ENCODE measurements at places on chromosomes 4 and X.

DNA sequence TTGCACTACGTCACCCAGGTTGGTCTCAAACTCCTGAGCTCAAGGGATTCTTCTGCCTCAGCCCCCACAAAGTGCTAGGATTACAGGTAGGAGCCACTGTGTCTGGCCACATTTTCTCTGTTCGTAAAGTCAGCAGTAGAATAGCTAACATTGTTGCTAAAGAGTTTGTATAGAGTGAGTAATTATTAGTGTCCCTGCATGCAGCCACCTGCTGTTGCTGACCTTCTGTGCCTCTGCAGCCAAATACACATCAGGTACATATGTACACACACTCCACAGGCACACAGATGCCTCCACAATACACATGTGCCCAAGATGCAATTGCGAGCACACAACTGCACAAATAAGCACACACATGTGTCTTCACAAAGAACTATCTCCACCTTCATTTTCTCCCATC is 10.9 kb downstream of the DRD5 start:
- DNase-seq, result no peak

DNA sequence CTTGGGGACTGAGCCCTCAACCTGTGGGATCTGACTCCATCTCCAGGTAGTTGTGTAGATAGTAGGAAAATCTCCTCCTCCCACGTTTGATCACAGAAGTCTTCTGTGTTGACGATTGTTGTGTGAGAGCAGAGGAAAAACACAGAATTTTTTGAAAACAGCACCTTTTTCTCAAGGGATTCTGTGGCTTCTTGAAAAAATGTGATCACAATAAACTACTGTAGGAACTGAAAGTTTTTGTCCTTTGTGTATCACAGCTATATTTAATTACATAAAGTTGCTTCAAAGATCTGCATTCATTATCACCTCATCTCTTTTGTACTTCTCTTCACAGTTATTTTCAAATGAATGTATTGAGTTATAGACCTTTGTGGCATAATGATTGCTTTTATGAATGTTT is 85.1 kb downstream of the AFF1 start:
- no peak for DNase-seq

GRCh38 chrX:150499240-150499639 is 69.2 kb upstream of the MTM1 start:
- DNase-seq, result no peak

- DNase-seq, result no peak
Measured at GRCh38 chrX:154457491-154458115, 478 bp upstream of the PLXNA3 start.

GRCh38 chr4:176563591-176563990 is 229.1 kb downstream of the VEGFC start:
- DNase-seq, result no peak

DNA sequence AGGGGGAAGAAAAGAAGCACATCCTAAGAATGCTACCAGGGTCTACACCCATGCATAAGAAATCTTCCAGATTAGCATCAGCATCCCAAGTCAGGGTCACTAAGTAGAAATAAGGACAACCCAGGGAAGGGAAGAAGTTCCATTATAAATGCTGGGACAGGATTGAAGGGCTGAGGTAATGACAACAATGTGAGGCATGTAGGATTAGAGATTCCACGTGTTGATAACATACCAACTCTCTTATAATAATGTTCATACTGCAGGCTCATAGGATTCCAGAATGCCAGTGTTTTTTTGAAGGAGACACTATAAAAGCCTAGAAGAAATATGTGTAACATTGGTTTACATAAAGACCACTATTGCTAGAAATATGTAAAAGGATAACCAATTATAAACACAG is 201.2 kb downstream of the MID1IP1 start:
- no peak for DNase-seq

- no peak for DNase-seq
Measured at GRCh38 chrX:36573720-36574119, 434.4 kb upstream of the FAM47C start.

GRCh38 chr4:184453365-184454160 is 20.8 kb downstream of the IRF2 start:
- DNase-seq, result no peak

GRCh38 chr4:2417226-2417764 is 1.1 kb downstream of the ZFYVE28 start:
- DNase-seq, result no peak

GRCh38 chr4:152176627-152177214 is 359.2 kb downstream of the FBXW7 start:
- DNase-seq, result no peak

DNA sequence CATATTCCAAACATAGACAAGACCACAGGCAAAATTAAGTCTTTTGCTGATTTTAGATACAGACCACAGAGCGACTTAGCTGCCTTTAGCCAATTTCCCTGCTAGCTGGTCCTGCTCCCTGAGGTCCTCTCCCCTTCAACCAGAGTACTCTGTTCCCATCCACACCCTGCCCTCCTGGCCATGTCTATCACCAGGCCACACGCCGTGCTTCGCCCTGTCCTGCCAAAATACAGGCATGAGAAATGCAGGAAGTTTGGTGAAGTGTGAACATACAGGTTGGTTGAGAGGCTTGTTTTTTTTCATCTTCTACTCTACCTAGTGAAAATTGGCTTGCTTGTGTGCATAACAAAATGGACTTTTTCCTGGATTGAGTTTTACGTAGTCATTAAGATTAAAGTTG is 226.2 kb upstream of the TENM3 start:
- DNase-seq, result no peak

GRCh38 chr4:14375816-14376215 is 626.5 kb upstream of the CPEB2 start:
- no peak for DNase-seq

- DNase-seq, result no peak
Measured at GRCh38 chr4:37922328-37922727, 31.4 kb downstream of the TBC1D1 start.

DNA sequence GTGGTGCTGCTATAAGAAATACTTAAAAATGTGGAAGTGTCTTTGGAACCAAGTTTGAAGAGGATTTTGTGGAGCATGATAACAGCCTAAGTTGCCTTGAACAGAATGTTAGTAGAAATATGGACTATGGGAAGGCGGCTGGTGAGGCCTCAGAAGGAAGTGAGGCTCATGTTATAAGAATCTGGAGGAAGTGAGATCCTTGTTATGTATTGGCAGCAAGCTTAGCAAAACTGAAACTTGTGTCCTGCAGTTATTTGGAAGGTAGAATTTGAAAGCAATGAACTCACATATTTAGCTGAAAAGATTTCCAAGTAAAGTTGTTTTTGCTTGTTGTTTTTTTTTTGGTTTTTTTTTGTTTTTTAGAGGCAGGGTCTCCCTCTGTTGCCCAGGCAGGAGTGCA is 13.6 kb upstream of the MED14 start:
- no peak for DNase-seq
